ENCODE measurements at places on chromosomes 12 and 14.

DNA sequence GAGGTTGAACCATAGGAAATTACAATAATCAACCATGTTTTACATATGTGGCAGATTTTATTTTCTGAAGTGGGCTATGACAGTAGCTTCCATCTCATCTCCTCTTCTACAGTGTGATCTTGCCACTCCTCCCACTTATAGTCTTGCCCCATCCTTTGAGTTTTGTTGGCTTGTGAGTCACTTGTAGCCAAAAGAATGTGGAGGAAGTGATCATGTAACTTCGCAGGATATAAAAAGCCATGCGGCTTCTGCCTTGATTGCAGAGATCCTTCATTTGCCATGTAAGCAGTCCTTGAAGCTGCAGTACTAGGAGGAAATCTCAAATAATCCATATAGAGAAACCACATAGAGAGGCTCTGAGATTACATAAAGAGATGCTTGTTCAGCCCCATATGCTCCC is 13.7 kb upstream of the ZNF84 start:
- no peak for DNase-seq

DNA sequence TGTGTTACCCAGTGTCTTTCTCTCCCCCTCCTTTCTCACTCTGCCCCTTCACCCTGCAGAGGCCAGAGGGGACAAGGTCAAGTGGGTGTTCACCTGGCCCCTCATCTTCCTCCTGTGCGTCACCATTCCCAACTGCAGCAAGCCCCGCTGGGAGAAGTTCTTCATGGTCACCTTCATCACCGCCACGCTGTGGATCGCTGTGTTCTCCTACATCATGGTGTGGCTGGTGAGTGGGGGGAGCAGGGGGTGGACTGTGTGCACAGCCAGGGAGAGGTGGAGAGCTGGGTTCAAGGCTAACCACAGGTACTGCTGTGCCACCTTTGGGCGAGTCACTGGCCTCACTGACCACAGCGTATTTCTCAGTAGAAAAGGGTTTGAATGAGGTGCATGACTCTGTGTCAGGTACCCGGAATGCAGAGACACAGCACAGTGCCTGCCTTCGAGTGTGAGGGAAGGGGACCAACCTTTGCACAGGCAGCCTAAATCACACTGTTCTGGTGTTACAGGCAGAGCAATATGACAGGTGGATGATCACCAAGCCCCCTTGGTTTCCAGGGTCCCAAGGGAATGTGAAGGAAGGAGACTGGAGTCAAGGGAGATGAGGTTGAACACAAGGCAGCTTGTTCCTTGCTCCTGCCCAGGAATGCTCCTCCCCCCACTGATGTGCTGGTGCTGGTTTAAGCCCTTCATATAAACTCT is 30.8 kb upstream of the RIN3 start:
- no peak for DNase-seq

- DNase-seq: no peak
Observed at GRCh38 chr12:91958816-91959215, 186.8 kb downstream of the BTG1 start.

GRCh38 chr14:63960926-63961567 is 108.2 kb downstream of the SYNE2 start:
- no peak for DNase-seq

- no peak for DNase-seq
Observed at GRCh38 chr14:89320381-89321000, 96.5 kb downstream of the FOXN3 start.
